ENCODE measurements at places on chromosomes 1 and 21.

- DNase-seq = peak; percentile 13
These were observed 33.5 kb upstream of the HHAT start for GRCh38 chr1:210294999-210295745.

- peak; percentile 50 for DNase-seq
These were observed 36.0 kb downstream of the NUAK2 start for GRCh38 chr1:205285381-205286101.

- no peak for DNase-seq
These were observed 631.5 kb upstream of the PTBP2 start for GRCh38 chr1:96090134-96090533.

GRCh38 chr1:88009916-88010315 is 674.2 kb upstream of the PKN2 start:
- DNase-seq = no peak

Data from kidney tubule cell (primary cell).